Panc1 (cell line): ENCODE measurements at places on chromosomes 2 and 18.

- DNase-seq: no peak
Measured at GRCh38 chr2:199997296-199997695, 41.9 kb downstream of the MAIP1 start.

DNA sequence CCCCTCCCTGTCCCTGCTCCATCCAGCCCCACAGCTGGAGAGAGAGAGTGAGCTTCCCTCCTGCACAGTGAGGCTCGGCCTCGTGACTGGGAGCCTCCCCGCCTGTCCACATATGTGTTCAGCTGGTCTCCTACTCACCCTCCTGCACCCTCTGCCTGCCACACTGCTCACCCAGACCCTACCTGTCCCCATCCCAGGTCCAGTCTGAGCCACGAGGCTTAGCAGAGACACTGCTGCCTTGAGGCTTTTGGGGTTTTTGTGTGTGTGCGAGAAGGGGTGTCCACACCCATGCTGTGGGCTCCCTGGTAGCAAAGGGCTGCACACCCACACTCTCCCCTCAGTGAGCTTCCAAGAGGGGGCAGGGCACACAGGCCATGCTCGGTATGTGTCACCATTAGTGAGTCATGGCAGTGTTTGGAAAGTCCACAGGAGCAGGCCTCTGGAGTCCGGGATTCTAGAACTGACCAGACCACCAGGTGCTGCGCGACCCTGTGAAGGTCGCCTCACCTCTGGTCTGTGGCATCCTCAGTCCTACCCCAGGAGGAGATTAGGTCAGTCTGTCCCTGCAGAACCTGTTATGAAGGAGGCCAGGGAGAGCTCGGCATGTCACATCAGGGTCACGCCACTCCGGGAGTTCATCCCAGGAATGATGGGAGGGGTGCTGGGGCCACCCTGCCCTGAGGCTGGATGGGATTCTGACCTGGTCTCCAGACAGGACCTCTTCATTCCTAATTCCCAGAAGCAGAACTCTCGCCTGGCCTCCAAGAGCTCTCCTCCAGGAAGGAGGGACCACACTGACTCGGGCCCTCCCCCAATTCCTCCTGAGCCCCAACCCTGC, 39.9 kb upstream of the SMAD7 start:
- DNase-seq: no peak

GRCh38 chr2:62472312-62472711, 33.7 kb downstream of the TMEM17 start:
- no peak for DNase-seq

- no peak for DNase-seq
Measured at GRCh38 chr18:76657911-76658470, 162.9 kb upstream of the ZNF516 start.

DNA sequence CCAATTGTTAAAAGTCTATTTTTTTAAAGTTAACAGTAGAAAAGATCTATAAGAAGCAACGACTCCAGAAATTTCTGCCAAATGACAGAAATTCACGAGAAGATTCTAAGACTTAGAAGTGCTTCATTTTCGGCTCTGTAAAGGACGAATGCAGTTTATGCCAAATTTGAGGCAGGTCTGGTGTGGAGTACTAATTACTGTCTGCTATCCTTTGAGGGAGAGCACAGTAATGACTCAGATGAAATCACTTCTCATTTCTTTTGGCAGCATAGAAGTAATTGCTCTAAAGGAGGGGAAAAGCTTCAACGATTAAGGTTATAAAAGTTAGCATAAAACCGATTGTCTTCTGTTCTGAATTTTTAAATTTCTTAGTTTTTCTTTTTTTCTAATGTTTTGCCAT, 11.4 kb downstream of the G6PC2 start:
- DNase-seq: no peak

DNA sequence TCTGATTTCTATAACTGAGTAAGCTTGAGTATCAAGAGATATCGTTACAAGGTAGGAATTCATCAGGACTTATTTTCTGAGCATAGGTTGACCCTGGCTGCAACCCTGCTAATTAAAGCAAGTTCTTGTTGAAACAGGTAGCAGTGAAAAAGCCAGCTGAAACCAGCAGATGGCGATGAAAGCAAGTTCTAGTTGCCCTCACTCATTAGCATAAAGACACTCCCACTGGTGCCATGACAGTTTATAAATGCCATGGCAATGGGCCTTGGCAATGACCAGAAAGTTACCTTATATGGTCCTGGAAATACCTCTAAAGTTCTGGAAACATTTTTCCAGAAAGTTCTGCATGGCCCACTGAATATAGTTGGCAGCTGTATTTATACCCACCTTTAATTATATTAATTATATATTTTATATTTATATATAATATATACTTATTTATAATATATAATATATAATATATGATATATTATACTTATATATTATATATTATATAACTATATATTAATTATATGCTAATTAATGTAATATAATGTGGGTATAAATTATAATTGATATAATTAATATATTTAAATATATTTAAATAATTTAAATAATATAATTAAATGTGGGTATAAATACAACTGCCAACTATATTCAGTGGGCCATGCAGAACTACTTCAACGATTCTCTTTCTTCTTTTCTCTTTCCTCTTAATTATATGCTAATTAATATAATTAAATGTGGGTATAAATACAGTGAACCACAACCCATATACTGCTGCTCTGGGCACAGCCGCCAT, 188.0 kb downstream of the CDH7 start:
- no peak for DNase-seq

GRCh38 chr2:57882895-57883515, 163.6 kb upstream of the VRK2 start:
- peak; percentile 53 for DNase-seq

DNA sequence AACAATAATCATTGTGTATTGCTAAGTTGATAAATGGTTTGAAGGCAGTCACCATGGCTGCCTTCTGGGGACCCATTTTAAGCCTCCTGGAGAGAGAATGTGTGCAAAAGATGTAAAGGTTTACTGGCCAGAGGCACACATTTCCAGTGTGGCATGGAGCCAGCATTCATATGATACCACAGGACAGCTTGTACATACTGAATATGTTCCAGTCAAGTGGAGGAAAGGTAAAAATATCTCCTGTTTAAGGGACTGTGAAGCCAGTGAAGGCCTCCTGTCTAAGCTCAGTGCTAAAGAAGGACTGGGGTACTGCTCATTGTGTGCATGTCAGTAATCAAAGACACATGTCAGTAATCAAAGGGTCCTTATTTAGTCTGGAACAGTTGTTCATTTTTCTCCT, 119.2 kb downstream of the BABAM2 start:
- no peak for DNase-seq

- no peak for DNase-seq
Measured at GRCh38 chr2:109143214-109144187, 14.5 kb downstream of the SH3RF3 start.

DNA sequence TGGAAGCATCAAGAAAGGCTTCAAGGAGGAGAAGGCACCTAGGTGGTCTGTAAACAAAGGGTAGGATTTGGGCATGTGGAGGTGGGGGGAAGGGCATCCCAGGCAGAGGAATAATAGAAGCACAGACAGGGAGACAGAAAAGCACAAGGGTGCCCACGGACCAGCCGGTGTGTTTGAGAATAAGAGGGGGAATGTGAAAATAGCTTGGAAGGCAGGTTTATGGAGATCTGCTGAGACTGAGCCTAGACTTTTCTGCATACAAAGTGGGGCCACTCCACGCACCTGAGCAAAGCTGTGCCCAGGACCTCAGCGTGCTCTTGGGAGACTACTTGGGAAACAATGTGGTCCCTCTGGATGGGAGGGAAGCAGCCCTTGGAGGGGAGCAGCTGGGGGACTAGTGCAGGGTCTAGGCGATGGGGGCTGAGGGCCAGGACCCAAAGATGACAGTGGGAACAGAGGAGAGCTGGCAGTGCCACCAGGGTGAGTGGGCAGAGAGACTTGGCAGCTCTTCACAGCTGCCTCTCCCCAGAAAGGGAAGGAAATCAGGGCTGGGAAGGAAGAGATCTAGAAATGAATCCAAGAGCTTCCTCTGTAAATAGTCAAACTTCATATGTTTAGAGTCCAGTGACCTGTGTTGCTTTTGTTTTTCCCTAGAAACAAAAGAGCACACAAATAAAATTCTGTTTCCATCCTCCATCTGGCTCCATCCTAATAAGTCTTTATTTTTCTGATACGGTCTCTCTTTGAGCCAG, 110.7 kb upstream of the SMAD7 start:
- DNase-seq: no peak

- no peak for DNase-seq
Measured at GRCh38 chr2:105866216-105867185, 121.8 kb downstream of the NCK2 start.

- no peak for DNase-seq
Measured at GRCh38 chr2:164778723-164779122, 62.9 kb downstream of the COBLL1 start.

DNA sequence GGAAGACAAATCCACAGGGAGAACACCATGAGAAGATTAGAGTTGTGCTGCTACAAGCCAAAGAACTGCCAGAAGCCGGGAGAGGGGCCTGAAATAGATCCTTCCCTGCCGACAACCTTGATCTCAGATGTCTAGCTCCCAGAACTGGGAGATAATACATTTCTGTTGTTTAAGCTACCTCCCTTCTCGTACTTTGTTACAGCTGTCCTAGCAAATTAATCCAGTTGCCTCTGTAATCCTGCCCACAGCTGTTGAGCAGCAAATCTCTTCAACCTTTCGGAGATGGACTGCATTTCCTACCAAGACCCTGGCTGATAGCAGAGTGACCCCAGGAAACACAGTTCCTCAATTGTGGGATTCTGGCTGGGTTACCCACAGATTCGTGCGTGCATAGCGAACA, 2.6 kb upstream of the TBC1D8 start:
- DNase-seq: no peak

GRCh38 chr2:24816404-24816803, 23.2 kb downstream of the CENPO start:
- no peak for DNase-seq

GRCh38 chr2:206105038-206105437, 19.1 kb upstream of the INO80D start:
- DNase-seq: no peak

GRCh38 chr2:47778698-47779425, 4.1 kb upstream of the MSH6 start:
- DNase-seq: no peak

- no peak for DNase-seq
Measured at GRCh38 chr2:131033786-131034121, 59.5 kb downstream of the FAM168B start.

- DNase-seq: no peak
Measured at GRCh38 chr2:135612319-135612718, 81.0 kb downstream of the R3HDM1 start.

- DNase-seq: peak; percentile 33
Measured at GRCh38 chr2:164495491-164496223, 125.6 kb downstream of the GRB14 start.

GRCh38 chr2:309148-309953, 21.5 kb upstream of the ALKAL2 start:
- no peak for DNase-seq

DNA sequence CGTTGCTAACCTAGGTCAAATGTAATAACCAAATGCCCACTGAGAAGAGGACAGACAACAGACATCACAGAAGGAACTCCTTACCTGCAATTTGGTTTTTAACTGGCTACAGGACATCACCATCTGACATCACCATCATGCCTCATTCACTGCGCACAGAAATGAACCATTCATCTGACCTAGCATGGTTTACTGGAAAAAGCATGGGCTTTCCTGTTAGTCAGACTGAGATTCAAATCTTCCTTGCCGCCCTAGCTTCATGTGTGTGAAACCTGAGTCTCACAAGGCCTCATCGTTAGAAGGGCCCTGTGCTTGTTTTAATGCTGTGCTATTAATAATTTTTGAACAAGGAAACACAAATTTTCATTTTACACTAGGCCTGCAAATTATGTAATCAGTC, 1.1 kb upstream of the HIBCH start:
- no peak for DNase-seq

DNA sequence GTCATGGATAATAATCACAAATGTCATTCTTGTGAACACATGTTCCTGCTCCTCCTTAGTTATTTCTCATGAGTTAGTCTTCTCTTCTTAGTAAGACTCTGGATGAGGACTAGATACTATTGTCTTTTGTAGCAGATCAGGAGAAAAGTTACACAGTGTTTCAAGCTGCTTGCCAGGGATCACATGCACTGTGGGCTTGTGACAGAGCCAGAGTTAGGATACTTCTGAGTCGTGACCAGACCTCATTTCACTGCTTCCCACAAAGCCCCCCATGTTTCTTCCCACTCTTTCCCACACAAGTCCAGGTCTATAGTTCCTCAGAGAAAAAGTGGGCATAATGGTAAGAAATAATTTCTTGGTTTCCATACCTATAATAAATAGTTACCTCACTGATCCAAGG, 80.2 kb upstream of the LRATD1 start:
- DNase-seq: no peak

DNA sequence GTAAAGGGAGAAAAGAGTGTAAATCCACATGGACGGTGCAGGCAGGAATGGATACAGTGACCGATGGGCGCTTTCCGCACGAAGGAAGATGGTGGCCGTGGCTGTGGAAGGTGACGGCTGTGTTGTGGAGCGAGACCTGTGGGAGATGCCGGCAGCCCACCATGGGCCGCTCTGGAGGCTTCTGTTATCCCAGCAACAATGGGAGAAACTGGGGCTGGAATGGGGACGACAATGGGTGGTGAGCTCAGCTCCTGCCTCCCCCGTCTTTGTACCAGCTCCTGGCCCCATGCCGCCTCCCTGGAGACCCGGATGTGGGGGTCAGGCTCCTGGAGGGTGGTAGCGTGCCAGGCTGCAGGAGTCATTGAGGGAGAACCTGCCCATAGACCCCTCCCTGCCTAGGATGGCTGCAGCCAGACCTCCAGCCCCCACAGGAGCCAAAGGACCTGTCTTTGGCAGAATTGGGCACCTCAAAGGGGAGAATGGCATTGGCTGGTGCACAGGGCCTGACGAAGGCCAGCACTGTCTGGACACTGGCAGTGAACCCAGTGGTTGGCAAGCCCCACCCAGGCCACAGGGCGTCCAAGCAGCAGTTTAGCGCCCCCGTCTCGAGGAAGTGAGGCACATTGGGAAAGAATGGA, 72.6 kb downstream of the SLC66A2 start:
- DNase-seq: no peak
